ENCODE measurements at places on chromosomes 12 and 14.

- DNase-seq = peak; percentile 42
Observed at GRCh38 chr14:94129758-94130414, 482 bp upstream of the IFI27L2 start.

- DNase-seq = no peak
Observed at GRCh38 chr12:43786899-43787693, 19.0 kb downstream of the TWF1 start.

DNA sequence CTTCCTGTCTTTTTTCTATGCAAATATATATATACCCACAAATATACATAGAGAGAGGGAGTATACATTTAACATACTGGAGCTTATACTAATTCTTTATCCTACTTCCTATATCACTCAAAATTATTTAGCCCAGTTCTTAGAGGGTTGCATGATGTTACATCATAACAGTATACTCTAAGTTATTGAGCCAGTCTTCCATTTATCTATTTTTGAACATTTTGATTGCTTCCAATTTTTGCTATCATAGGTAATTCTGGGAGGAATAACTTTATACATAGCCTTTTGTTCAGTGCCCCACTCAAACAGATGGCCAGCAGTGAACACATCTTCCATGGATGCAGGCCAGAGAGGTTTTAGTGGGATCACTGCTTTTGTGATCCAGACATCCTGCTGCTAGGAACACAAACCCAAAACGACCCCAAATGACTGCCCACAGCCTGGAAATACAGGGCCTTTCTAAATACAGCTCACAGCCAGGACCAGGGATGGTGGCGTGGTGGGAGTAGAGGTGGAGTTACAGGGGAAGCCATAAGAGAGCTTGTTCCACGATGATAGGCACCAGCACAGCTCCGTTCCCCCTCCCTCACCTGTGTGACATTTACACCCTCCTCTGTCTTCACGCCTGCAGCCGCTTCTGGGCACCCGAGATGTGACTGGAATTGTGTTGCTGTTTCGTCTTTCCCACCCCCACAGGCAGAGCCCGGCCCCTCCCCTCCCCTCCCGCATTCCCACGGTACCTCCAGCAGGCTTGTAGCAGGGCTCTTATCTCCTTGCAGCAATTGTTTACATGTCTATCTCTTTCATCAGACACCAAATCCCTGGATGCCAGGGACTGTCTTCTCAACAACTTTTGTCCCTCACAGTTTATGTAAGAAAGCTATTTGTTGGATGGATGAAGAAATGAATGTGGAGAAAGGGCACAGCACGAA is 30.7 kb upstream of the HDAC7 start:
- no peak for DNase-seq

DNA sequence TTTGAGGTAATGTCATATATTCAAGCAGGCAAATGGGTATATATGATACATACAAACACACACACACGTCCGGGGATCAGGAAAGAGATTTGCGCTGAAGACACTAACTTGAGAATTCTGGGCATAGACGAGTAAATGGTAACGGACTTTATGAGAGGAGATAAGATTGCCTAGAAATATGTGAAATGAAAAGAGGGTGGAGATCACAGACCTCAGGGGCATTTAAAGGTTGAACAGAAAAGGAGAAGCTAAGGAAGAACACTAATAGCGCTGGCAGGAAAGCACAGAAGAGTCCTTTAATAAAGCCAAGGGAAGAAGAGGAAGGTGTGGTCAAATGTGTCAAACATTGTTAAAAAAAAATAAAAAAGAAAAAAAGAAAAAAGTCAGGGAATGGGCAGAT is 13.1 kb downstream of the CRY1 start:
- no peak for DNase-seq

GRCh38 chr12:28936711-28937110 is 212.4 kb upstream of the FAR2 start:
- DNase-seq = no peak

Data from CD4-positive, alpha-beta T cell treated with Interleukin-17A for 1 hour (primary cell).